NCI-H2029 treated with DMSO at 0.1 percent for 48 hours (cell line): ENCODE measurements at places on chromosomes 4 and X.

DNA sequence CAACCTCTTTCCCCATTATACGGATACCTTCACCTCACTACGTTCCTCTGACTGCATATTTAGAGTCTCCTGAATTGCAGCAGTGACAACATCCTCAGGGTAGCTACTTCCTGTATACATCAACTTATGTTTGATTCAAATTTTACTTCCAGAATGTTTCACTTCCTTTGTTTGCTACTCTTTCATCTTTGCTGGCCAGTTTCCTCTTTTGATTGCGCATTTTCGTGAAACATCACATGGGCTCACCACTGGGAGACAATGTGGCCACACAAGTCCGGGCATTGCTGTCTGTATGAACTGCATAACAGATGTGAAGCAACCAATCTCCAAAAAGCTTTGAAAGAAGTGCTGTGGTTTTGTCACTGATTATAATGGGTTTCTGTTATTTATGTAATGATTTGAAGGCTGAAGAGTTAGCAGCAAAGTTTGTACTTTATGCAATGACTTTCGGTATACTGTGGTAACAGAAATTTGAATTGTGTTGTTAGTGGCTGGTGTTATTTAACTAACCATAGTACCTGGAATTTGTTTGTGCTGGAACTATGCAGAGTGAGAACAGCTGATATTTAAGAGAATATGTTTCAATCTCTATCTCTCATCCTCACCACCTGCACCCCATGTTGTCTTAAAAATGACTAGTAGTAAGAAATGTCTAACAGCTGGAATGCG, 7.4 kb downstream of the SNCA start:
- DNase-seq: no peak

GRCh38 chrX:74420196-74421035, 877 bp upstream of the SLC16A2 start:
- DNase-seq: no peak

DNA sequence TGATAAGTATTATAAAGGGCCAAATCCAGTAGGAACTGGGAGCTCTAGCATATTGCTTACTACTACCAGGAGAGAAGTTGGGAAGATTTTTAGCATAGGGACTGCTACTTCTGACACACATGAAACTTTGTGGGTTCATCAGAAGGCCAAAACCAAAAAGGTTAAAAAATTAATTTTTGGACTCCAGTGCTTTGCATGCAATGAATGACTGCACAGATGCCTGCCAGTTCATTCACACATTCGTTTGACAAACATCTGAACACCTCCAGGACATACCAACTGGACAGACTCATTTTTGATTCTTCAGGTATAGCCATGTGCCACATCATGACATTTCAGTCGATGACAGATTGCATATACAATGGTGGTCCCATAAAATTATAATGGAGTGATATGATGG, 79.8 kb downstream of the MID1IP1 start:
- DNase-seq: no peak

DNA sequence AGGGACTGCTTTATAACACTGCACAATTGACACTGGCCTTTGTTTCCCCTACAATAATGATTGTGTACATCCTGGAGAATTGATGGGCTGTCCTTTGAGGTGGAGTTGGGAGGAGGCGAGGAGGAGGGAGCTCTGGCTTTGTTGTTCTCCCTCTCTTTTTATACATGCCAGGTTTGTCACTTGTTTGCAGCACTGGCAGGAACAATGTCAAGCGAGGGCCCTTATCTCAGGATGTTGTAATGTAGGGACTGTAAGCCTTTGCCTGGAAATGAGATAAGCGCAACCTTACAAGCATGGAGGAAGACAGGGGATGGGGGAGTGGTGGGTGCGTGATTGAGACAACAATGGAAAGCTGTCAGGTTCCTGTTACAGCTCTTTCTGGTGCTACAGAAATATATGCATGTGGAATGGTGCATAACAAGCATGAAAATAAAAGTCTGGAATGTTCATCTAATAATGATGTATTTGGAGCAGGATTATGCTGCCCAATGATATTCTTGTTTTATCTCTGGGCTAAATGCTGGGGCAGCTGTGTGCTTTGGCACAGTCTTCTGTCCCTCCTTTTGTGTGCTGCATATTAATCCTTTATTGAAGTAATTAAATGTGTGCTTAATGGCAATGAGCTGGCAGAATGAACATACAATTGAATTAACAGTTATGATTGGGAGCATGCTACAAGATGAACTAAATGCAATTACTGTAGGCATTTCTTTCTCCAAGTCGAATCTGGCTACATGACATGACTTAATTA, 294.4 kb downstream of the GPAT3 start:
- DNase-seq: no peak

- no peak for DNase-seq
Measured at GRCh38 chrX:12965131-12965940, 9.6 kb upstream of the TMSB4X start.

- peak; percentile 9 for DNase-seq
Measured at GRCh38 chr4:182917182-182918043, at the start of gene DCTD. Gene DCTD (minus strand): TSS chr4:182917386. CDS start chr4:182915568, 1,818 bp downstream.

DNA sequence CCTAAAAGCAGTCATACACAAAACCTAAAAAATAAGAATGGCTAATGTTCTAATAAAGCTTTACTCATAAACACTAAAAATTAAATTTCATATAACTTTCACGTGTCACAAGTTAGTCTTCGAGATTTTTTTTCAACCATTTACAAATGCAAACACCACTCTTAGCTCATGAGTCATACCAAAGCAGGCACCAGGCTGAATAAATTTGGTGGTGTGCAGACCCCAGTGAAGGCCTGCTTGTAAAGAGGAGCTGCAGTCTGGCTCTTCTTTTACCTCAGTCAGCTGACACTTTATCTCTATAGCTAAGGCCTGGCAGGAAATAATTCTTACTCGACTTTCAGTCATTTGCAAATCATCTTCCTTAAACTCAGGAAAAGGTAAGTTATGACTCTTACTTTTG, 37.4 kb downstream of the CLOCK start:
- DNase-seq: no peak

- DNase-seq: no peak
Measured at GRCh38 chrX:74536832-74537371, 77.5 kb downstream of the RLIM start.

DNA sequence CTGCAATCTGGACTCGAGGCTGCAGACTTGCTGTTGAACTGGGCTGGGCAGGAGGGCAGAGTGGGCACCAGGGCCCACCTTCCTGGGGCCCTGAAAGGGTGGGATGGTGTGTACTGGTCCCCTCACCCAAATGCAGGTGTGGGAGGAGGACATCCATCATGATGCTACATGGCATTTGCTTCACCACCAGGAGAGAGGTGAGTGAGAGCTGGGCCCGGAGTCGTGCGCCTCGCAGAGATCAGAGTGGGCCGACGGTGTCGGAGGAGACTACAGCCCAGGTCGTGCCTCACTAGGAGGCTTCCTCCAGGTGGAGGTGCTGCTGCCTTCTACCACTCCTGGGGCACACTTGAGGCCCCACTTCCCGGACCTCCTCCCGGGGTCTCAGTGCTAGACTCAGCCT, 50.3 kb downstream of the SCML1 start:
- no peak for DNase-seq

GRCh38 chr4:7485096-7485495, 50.4 kb upstream of the PSAPL1 start:
- DNase-seq: no peak

GRCh38 chrX:15849555-15849954, 5.1 kb downstream of the AP1S2 start:
- DNase-seq: no peak

GRCh38 chrX:77433001-77433400, 14.2 kb upstream of the FGF16 start:
- no peak for DNase-seq
